ENCODE measurements at places on chromosomes 16 and 17.
A peak's percentile ranks its signal among the peaks of the same experiment; 100 is the strongest.

- DNase-seq = no peak
Observed at GRCh38 chr16:12898551-12898950, 2.8 kb upstream of the SHISA9 start.

GRCh38 chr17:557371-557770, 157.3 kb downstream of the VPS53 start:
- DNase-seq = no peak

- DNase-seq = no peak
Observed at GRCh38 chr16:86151239-86151851, 252.4 kb downstream of the IRF8 start.

DNA sequence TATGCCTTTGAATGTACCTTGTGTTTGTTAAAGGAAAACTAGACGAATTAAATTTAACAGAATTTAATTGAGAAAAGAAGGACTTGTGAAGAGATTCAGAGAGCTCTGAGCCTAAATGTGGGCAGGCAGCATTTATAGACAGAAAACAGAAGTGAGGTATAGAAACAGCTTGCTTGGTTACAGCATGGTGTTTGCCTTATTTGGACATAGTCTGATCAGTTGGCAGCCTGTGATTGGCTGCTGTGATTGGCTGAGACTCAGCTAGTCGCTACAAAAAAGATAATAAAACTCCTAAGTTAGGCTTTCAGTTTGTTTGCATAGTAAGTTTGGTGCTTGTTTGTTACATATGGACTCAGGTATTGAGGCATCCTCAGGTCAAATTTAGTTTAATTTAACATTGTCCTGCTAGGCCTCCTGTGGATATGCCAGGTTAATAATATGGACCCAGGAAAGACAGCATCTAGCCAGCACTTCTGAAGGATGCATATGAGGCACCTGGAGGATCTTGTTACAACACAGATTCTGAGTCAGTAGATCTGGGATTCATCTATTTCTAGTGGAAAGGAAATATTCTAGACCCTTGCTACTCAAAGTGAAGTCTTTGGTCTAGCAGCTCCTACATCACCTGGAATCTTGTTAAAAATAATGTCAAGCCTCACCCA, 43.4 kb downstream of the SLFN5 start:
- no peak for DNase-seq

DNA sequence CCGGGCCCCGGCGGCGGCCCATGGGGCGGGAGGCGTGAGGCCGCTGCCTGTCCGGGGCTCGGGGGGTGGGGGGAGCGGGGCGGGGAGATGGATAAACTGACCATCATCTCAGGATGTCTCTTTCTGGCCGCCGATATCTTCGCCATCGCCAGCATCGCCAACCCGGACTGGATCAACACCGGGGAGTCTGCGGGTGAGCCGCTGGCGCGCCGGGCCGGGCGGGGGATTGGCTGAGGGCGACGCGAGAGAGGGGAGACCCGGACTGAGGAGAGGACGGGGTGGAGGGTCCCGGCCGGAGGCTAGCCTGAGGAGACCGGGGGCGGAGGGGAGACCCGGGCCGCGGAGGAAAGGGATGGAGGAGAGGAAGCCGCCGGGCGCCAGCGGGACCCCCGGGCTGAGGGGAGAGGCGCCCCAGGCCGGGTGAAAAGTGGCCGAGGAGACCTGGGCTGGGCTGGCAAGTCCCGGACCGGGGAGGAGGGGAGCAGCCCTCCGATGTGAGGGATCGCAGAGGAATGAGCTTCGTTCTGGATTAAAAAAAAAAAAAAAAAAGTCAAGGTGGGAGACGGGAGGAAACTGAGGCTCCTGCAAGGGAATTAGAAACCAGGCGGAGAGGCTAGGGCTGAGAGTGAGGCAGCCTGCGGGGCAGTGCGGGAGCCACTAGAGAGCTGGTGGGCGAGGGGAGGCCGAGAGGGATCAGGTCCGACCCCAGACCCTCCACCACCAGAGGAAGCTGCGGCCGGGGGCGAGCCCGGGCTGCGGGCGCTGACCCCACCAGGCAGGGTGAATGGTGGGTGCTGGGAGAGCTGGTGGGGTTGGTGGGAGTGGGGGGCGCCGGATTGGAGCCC, 526 bp downstream of the MOSMO start:
- no peak for DNase-seq

GRCh38 chr17:16997514-16998429, 25.9 kb upstream of the TNFRSF13B start:
- peak; percentile 52 for DNase-seq

All from stimulated activated CD8-positive, alpha-beta memory T cell treated with anti-CD3 and anti-CD28 coated beads, Interleukin-7, amount 100 ng/mL, for 48 hours (primary cell).